ENCODE measurements at places on chromosomes 5 and 9.

GRCh38 chr5:142866563-142867275, 96.5 kb downstream of the ARHGAP26 start:
- DNase-seq: peak; percentile 54

- no peak for DNase-seq
These were observed 488 bp downstream of the SKIC3 start for GRCh38 chr5:95554331-95554646.

- DNase-seq: no peak
These were observed 227.8 kb downstream of the PAPPA start for GRCh38 chr9:116381350-116381749.

GRCh38 chr5:130136300-130136699, 232.0 kb downstream of the CHSY3 start:
- DNase-seq: no peak

GRCh38 chr5:55451976-55452375, 82.8 kb downstream of the PLPP1 start:
- DNase-seq: no peak

DNA sequence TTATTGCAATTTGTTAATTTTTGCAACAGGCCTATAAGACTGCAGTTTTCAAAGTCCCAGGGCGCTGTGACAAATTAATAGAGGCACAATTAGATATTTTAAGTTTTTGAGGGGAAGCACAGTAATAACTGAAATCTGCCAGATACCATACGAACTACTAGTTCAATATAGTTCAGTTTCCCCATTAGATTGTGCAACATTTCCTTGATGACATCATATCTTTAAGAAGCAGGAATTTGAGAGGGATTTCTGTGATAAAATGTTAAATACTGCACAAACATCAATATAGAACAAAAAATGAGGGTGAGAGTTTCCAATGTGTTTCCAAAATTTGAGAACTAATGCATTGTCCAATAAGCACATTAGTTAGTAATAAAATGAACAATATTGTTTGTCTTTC, 56.7 kb upstream of the GRIN3A start:
- no peak for DNase-seq

Measured in hindlimb muscle (tissue), 1 donor.